ENCODE measurements at places on chromosomes 3 and 15.

GRCh38 chr3:195542316-195542697 lies 818 bp downstream of the PPP1R2 start:
- peak; percentile 43 for DNase-seq

GRCh38 chr15:28934645-28935044 lies 48.9 kb downstream of the APBA2 start:
- DNase-seq: no peak

- no peak for DNase-seq
These were observed 91.3 kb upstream of the PRR23E start for GRCh38 chr3:127101411-127102187.

DNA sequence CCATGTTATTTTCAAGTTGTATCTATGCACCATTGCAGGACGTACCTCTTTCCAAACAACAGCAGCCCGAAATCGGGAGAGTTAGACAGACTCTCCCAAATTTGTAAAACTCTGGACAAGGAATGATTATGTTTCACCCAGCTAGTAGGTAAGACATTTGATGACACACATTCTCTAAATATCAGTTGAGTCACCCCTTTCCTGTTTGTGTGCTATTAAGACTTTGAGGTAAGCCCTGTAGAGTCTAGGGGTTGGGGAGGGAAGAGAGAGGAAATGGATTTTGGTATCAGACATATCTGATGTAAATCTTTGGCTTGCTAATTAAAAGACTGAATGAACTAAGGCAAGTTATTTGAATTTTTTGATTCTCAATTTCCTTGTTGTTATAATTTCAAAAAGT lies 999.0 kb downstream of the TUSC7 start:
- no peak for DNase-seq

- DNase-seq: no peak
These were observed 618.0 kb upstream of the ADAMTS9 start for GRCh38 chr3:65305836-65306235.

- no peak for DNase-seq
These were observed 16.0 kb downstream of the OCA2 start for GRCh38 chr15:28082891-28083684.

DNA sequence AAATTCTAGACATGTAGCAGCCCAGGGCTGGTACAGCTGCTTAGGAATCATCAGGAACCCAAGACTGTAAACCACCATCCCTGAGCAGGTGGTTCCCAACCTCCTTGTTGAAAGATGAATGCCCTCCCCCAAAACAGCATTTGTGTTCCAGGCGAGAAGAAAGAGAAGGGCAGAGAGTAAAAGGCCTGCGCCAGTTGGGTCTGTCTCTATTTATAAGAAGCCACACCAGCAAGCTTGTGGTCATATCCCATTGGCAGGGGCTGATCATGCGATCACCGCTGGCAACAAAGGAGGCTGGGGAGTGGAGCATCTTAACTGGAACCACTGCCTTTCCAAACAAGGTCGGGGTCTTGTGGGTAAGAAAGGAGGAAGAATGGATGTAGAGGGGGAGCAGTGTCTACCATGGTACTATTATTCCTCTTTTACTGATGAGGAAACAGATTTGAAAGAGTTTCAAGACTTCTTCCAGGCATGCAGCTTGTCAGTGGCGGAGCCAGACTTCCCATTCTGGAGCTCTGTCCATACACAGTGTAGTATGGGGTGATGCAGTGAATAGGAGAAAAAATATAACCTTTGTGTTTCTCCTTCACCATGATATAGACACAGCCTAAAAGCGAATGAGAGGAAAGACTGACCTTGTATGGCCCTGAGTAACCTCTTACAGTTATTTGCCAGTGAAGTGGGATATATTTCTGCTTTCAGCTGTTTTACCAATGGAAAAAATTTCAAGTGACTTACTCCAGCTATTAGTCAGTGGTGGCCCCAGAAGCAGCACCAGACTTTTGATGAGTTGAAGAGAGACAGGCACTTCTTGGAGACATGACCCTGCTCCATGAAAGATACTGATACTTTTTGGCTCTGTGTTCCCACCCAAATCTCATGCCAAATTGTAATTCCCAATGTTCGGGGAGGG lies 222.6 kb downstream of the ABHD5 start:
- DNase-seq: no peak

- no peak for DNase-seq
These were observed 106.0 kb upstream of the IQSEC1 start for GRCh38 chr3:13179181-13179580.

GRCh38 chr3:141981084-141981483 lies 104.6 kb downstream of the ATP1B3 start:
- no peak for DNase-seq

GRCh38 chr3:127679534-127680145 lies 6.9 kb downstream of the ABTB1 start:
- DNase-seq: no peak

DNA sequence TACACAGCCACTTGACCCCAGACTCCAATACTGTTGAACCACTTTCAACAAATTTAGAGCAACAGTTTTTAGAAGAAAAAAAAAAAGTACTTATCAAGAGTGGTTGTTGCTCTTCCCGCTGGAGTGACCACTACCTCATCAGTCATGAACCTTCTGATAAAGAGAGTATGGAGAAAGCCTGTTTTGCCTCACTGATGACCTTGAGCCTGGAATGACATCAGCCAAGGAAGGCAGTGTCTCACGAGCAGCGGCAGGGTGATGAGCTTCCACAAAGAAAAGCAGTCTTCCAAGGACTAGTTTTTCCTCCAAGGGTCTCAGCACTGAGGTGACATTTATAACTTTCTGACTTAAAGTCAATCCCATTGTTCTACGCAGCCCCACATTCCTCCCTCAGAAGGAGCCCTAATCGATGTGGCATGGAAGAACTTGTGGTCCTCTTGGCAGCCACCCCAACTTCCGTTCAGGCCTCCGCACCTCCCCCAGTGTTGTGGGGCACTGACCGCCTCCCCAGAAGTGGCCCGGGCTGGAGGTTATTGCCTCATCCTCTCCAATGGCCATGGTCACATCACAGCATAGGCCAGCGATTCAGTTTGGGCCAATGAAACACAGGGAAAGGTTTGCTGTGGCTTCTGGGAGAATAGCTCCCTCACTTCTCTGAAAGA lies 1.8 kb upstream of the CYP11A1 start:
- DNase-seq: no peak

DNA sequence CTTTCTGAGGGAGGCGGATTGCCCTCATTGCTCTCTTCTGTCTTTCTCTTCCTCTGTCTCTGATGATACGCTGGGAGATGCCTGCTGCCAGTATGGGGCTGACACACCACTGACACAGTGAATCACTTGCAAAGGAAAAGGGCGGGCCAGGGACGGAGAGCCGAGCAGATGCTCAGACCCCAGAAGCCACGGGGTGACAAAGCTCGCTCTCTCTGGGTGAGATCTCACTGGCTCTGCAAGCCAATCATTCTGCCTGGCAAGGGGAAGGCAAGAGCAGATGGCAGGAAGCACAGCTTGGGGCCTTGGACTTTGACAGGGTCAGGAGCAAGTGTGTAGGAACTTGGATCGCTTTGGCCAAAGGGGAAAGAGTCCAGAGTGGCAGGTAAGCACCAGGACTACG lies 198.7 kb downstream of the NTRK3 start:
- no peak for DNase-seq

- DNase-seq: peak; percentile 49
These were observed 95.0 kb downstream of the FNDC3B start for GRCh38 chr3:172134352-172134751.

DNA sequence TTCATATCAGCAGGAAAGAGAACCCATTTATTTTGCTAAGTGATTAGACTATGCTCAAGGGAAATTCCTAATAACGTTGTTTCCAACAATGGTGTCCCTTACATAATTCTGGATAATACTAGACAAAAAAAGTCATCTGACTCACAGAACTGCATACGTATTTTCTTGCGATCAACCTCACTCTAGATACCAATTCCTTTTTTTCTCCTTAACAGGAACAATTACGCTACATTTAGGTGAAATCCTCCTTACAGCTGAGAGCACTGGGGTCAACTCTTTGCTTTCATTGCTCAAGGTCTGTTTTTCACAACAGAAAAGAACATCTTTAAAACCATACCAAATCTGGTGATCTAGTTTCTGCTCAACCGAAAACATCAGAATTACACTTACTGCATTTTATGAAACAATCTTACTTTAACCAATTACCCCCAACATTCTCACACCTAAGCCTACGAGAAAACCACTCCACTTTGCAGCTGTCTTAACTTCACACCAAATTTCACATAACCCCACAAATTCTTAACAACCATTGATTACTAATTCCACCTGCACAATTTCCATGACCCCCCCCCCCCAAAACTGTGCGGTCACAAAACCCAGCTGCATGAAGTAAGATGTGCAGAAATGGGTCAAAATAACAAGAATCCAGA lies 61.2 kb upstream of the ICE2 start:
- no peak for DNase-seq

DNA sequence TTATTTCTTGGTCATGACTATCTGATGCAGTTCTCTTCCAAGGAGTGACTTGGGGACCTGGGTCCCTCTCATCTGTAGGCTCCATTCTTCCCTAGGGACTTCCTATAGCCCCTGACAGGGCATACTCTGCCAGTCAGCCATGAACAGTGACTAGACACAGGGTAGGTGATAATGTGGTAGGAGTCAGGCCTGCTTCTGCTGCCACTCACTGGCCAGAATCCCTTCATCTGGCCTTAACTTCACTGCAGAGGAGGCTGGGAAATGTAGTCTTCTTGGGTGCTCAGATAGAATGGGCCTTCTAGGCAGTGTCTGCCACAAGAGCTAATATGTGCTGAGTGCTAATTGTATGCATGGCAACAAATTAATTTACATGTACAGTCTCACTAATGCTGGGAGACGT lies 84.5 kb downstream of the CACNA2D3 start:
- DNase-seq: no peak

DNA sequence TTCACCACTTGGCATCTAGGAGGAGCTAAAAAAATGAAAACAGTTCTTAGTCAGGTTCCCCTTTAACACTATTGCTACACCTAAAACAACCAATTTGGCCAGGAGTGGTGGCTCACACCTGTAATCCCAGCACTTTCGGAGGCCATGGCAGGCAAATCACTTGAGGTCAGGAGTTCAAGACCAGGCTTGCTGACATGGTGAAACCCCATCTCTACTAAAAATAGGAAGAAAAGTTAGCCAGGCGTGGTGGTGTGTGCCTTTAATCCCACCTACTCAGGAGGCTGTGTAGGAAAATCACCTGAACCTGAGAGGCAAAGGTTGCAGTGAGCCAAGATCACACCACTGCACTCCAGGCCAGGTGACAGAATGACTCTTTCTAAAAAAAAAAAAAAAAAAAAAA lies 124.1 kb downstream of the DGKG start:
- DNase-seq: no peak

DNA sequence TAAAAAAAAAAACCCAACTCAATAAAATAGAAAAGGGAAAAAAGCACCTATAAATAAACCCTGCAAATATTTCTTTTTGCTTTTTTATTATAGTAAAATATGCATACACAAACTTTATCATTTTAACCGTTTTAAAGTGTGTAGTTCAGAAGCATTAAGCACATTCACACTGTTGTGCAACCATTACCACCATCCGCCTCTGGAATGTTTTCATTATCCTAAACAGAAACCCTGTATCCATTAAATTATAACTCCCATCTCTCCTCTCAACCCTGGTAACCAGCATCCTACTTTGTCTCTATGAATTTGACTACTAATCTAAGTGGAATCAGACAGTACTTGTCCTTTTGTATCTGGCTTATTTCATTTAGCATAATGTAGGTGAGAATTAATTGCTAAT lies 15.0 kb downstream of the CDCP1 start:
- DNase-seq: no peak

GRCh38 chr3:106376016-106376570 lies 507.3 kb upstream of the CBLB start:
- DNase-seq: no peak

DNA sequence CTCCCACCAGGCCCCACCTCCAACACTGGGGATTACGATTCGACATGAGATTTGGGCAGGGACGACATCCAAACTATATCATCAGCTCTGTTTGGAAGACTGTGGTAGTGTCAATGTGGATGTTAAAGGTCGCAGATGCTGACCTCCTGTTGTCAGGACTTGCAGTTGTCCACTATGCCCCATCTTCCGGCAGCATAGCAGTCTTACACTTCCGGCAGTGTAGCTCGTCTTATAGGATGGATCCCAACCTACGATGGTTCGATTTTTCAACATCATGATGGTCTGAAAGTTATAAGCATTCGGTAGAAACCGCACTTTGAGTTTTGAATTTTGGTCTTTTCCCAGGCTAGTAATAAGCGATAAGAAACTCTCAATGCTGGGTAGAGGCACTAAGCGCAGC lies 20.6 kb downstream of the CLRN1 start:
- no peak for DNase-seq

- DNase-seq: peak; percentile 95
These were observed 33.7 kb upstream of the CD47 start for GRCh38 chr3:108124337-108125152.

- no peak for DNase-seq
These were observed 20.8 kb upstream of the SLC7A14 start for GRCh38 chr3:170606675-170607074.

DNA sequence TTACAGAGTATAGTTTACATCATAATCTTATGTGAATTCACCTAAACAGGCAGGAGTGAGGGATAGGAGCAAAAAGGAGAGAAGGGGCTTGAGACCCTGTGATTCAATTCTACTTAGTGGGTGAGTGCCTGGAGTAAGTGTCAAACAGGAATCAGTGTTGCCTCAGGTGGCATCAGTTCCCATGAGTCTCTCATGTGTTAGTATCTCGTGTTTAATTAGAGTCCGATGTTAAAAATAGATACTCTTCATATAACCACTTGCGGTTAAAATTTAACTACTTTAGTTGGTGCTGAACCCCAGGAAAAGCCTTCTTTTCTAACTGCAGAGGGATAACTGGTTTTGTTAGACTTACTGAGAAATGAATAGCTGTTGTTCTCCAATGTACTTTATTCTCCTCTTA lies 251.5 kb downstream of the SUCLG2 start:
- DNase-seq: no peak

DNA sequence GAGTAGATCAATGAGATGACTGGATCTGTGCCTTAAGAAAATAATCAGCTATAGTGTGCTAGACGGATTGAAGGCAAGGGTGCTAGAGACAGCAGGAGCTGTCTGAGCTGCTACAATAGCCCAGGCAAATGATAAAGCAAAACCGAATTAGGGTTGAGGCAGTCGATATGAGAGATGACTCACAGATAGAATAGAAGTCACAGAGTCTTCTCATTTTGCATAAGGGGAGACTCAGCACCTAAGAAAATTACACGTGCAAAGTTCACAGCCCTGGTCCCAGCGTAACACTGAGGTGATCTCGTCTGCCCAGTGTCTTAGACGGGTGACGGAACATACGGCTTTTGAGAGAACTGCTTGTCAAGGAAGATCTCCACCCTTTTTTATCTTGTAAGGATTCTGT lies 11.6 kb downstream of the LPP start:
- DNase-seq: no peak

DNA sequence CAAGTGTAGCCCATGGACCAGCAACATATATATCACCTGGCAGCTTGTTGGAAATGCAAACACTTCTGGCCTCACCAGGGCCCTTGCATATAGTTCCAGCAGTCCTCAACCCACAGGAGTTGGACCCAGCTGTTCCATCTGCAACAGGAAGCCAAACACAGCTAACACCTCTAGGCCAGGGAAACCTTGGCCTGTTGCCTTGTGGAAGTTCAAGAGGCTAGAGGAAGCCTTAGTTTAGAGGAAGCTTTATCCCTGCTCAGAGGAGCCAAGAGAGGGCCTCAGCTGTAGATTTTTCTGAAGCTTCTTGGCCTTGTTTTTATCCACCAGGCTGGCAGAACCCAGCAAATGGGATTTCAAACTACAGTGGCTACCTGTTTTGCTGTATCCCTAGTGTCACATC lies 11.4 kb downstream of the FHIT start:
- no peak for DNase-seq

- DNase-seq: no peak
These were observed 3.1 kb downstream of the CCDC9B start for GRCh38 chr15:40337597-40337996.

GRCh38 chr3:58157700-58158099 lies 53.1 kb downstream of the DNASE1L3 start:
- no peak for DNase-seq

Data from CD14-positive monocyte (primary cell).